ENCODE measurements at places on chromosomes 1 and 21. TPM values are rescaled to one million over a fixed set of nuclear protein-coding genes. Genes with fewer than 3 reads are reported as not detected.

CD48 gene
- total RNA-seq: 323 TPM

PCNX2 gene
- 9.2 TPM for total RNA-seq

EXTL2 gene
- 11.6 TPM for total RNA-seq

RNF186 gene
- not detected for total RNA-seq

CLCNKB gene
- not detected for total RNA-seq

FTCD gene
- total RNA-seq: not detected

POU3F1 gene
- total RNA-seq: 0.53 TPM

WNT3A gene
- total RNA-seq: not detected

TBX15 gene
- 1.1 TPM for total RNA-seq

S100A9 gene
- 0.37 TPM for total RNA-seq

TTLL7 gene
- 0.72 TPM for total RNA-seq

RGS16 gene
- 57.1 TPM for total RNA-seq

REN gene
- not detected for total RNA-seq

PRR9 gene
- total RNA-seq: not detected

FCAMR gene
- total RNA-seq: not detected

FCRL2 gene
- 0.36 TPM for total RNA-seq

SPATA21 gene
- total RNA-seq: 0.05 TPM

ZNF593OS gene
- total RNA-seq: not detected

ANXA9 gene
- total RNA-seq: not detected
